CD8-positive, alpha-beta memory T cell (primary cell): ENCODE measurements at places on chromosomes 12 and 14. TPM values are rescaled to one million over a fixed set of nuclear protein-coding genes. Genes with fewer than 3 reads are reported as not detected.

DNA sequence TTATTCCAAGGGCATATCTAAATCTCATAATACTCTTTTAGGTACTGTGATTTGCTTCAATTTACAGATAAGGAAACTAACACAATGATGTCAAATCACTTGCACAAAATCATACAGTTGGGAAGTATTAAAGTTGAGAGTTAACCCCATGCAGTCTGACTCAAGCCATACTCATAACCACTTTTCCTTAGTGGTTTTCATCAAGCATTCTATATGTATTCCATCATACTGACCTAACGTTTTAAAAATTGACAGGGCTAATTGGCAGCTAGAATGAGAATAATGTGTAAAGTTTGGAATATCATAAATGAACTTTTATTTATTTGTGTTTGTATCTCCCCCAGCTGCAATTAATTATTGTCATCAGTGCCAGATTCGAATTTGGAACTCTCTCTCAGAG lies 20.9 kb downstream of the PUS7L start:
- no peak for DNase-seq
- no peaks in the 10 kb centered on the region for H3K27me3 ChIP-seq
- no peak overlapping the region for H3K4me3 ChIP-seq
- H3K27ac ChIP-seq: no peak overlapping the region
- H3K36me3 ChIP-seq: peaks cover 9% of the 10 kb centered on the region

DNA sequence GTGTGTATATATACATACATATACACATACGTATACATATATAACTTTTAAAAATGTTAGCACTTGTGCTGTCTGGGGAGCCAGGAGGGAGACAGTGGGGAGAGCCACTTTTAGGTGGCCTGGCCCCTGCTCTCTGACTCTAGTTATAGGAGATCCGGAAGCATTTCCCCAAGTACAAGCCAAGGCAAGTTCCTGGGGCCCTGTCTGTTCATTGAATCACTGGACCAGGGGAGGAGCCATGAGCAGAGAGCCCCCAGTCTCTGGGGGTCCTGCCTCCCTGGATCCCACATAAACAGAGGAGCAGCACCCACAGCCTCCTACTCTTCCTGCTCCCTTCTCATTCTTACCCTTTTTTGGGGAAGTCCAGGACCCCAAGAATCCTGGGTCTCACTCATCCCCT lies 45.4 kb upstream of the TMED10 start:
- no peaks in the 10 kb centered on the region for H3K36me3 ChIP-seq
- no peaks in the 10 kb centered on the region for H3K4me1 ChIP-seq
- H3K27me3 ChIP-seq: no peaks in the 10 kb centered on the region
- no peak for DNase-seq

DNA sequence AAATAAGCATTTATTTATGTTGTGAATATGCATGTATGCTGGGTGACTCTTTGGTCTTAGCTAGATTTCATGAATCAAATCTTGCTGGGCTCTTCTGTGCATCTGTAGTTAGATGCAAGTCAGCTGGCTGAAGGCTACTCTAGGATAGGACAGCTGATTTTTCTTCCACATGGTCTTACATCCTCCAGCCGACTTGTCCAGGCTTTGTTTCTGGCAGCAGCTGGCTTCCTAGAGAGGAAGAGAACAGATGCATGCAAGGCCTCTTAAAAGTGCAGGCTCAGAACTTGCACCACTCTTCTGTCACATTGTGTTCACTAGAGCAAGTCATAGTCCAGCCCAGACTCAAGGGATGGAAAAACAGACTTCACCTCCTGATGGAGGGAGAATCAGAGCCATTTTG lies 435.4 kb upstream of the STXBP6 start:
- H3K27me3 ChIP-seq: no peaks in the 10 kb centered on the region
- no peak overlapping the region for H3K27ac ChIP-seq

The CMKLR1 gene
- total RNA-seq: 0.66 TPM

The PACS2 gene
- total RNA-seq: 32.9 TPM

The TBX3 gene
- total RNA-seq: not detected

DNA sequence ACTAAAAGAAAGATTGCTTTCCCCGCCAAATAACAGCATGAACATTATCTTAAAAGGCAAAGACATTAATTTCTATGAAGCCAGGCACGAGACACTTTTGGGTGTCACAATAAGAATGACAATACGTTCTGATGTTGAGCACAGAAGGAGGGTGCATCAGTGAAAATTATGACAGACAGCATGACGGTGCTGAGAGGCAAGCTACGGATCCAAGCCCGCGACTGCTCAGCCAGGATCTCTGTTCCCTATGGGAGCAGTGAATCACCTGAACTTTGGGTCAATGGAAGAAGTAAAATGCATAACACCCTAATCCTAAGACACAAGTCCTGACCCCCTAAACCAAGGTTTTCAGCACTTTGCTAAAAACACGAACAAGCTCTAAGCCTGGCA lies 51.7 kb downstream of the SLC25A47 start:
- DNase-seq: no peak
- H3K4me1 ChIP-seq: peaks cover 22% of the 10 kb centered on the region
- peak overlapping the region; percentile 67 for H3K4me3 ChIP-seq
- H3K27me3 ChIP-seq: no peaks in the 10 kb centered on the region
- H3K27ac ChIP-seq: peak overlapping the region; percentile 84
- no peaks in the 10 kb centered on the region for H3K36me3 ChIP-seq

DNA sequence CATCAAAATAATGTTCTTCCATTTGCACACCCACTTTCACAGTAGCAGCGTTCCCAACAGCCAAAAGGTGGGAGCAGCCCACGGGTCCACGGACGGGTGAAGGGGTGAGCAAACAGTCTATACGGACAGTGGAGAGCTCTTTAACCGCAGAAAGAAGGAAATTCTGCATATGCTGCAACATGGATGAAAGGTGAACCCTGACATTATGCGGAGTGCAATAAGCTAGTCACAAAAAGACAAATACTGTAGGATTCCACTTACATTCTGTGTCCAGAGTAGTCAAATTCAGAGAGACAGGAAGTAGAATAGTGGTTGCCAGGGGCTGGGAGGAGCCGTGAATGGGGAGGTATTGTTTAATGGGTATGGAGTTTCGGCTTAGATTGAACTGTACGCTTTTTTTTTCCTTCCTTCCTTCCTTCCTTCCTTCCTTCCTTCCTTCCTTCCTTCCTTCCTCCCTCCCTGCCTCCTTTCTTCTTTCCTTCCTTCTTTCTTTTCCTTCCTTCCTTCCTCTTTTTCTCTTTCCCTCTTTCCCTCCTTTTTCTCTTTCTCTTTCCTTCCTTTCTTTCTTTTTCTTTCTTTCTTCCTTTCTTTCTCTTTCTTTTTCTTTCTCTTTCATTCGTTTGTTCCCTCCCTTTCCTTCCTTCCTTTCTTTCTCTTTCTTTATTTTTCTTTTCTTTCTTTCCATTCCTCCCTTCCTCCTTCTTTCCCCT lies 15.8 kb upstream of the ANKRD9 start:
- no peaks in the 10 kb centered on the region for H3K36me3 ChIP-seq
- peak overlapping the region; percentile 49 for H3K27ac ChIP-seq
- peak; percentile 52 for DNase-seq
- H3K4me1 ChIP-seq: peaks cover 18% of the 10 kb centered on the region
- H3K27me3 ChIP-seq: no peaks in the 10 kb centered on the region

The RPL36AL gene
- total RNA-seq: 273 TPM

DNA sequence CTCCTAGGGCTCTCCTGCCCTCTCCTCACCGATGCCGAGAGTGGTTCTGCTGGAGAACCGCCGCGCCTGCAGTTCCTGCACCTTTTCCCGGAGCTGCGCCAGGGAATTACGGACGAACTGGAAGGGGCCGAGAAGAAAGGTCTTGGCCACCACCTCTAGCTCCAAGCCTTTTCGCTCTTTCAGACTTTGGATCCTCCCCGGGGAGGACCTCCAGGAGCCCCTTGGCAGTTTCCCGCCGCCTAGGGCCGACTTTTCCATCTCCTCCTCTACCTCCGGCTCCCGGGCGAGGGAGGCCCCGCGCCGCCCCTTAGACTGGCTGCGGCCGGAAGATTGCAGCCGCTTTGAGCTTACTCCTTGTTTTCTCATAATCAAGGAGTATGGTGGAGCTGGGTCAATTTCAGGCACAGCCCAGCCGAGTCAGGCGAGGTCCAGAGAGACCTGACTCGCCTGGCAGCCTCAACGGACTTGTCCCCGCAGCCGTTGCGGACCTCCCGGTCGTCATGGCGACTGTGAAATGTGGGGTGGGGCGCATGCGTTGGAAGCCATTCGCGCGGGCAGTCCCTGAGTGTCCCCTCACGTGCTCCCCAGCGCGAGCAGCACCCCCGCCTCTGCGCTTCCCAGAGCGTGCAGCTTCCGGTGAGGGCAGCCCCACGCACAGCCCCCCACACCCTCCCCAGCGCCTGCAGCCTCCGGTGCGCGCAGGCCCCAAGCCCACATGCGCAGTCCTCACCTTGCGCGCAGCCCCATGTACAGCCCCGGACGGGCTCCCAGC lies at the start of gene DPY19L2:
Gene DPY19L2, minus strand, starts transcription at position 466 of the 772 bp plus-strand sequence. Its CDS starts 100 bp downstream, at position 366.
- H3K27ac ChIP-seq: peak within 1 kb of the TSS; percentile 54
- H3K36me3 ChIP-seq: no peaks in the 10 kb centered on the region
- H3K4me1 ChIP-seq: no peaks in the 10 kb centered on the region
- peak within 1 kb of the TSS; percentile 41 for H3K4me3 ChIP-seq

- no peaks in the 10 kb centered on the region for H3K36me3 ChIP-seq
- H3K4me1 ChIP-seq: no peaks in the 10 kb centered on the region
- no peak overlapping the region for H3K4me3 ChIP-seq
These were observed 14.5 kb upstream of the PSMD9 start for GRCh38 chr12:121874071-121874470.

- no peak for DNase-seq
- no peak overlapping the region for H3K27ac ChIP-seq
- H3K27me3 ChIP-seq: no peaks in the 10 kb centered on the region
- no peaks in the 10 kb centered on the region for H3K36me3 ChIP-seq
These were observed 153.2 kb upstream of the BCL2L14 start for GRCh38 chr12:11917501-11917900.

- H3K36me3 ChIP-seq: no peaks in the 10 kb centered on the region
- DNase-seq: no peak
- no peaks in the 10 kb centered on the region for H3K4me1 ChIP-seq
- H3K27me3 ChIP-seq: peaks cover 4% of the 10 kb centered on the region
- H3K27ac ChIP-seq: no peak overlapping the region
- no peak overlapping the region for H3K4me3 ChIP-seq
These were observed 30.9 kb upstream of the ANKRD9 start for GRCh38 chr14:102540315-102541028.

DNA sequence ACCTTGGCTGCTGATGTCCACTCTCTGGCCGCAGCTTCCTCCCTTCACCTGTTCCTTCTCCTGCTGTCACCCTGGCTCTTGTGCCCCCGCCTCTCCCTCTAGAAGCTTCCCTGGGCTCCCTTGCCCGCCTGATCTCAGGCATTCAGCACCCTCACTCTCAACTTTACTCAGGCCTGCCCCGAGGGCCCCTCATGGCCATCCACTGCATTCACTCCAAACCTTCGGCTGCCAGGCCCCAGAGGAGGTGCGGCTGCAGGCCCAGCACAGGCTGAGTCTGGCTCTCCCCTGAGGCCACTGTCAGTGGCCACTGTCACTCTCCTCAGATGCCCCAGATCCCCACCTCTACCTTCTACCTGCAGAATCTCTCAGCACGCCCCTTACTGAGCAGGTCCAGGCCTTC lies 183.9 kb downstream of the ZFP36L1 start:
- no peak overlapping the region for H3K27ac ChIP-seq
- H3K27me3 ChIP-seq: no peaks in the 10 kb centered on the region
- no peaks in the 10 kb centered on the region for H3K36me3 ChIP-seq
- peaks cover 5% of the 10 kb centered on the region for H3K4me1 ChIP-seq
- H3K4me3 ChIP-seq: no peak overlapping the region

DNA sequence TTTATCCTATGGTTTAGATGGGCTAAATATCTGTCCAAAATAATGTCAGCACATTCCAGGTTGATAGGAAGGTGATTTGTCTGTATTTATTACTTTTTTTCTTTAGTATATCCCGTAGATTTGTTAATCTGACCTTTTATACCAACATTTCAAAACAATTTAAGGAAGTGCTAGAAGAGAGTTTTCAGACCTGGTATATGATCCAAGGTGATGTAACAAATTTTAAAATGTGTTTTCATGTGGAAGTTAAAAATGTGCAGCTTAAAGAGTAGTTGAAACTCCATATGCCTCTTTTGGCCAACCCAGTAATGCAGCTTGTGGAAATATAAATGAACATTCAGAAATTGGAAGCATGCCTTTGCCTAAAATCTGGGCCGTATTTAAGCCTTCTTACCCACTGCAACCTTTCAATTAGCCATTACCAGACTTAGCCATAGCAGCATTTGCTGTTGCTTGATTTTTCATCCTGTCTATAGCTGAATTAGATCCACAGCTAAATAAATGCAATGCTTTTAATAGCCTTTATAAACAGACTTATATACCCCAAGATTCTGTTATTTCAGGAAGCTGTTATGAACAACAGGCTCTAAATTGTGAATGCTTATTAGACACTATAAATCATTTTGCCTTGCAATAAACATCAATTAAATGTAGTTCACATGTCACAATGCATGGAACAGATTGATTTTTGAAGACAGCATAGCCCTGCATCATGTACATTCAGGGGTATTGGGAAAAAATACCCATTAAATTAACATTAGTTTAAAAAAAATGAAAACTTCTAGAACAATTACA lies 271.2 kb downstream of the PDZRN4 start:
- DNase-seq: no peak
- no peaks in the 10 kb centered on the region for H3K27me3 ChIP-seq
- H3K4me3 ChIP-seq: no peak overlapping the region
- no peak overlapping the region for H3K27ac ChIP-seq
- H3K4me1 ChIP-seq: no peaks in the 10 kb centered on the region

The FAM186B gene
- total RNA-seq: 0.11 TPM

- no peak overlapping the region for H3K27ac ChIP-seq
- no peak for DNase-seq
- H3K27me3 ChIP-seq: no peaks in the 10 kb centered on the region
- H3K36me3 ChIP-seq: no peaks in the 10 kb centered on the region
- no peak overlapping the region for H3K4me3 ChIP-seq
These were observed 40.6 kb downstream of the ACTN1 start for GRCh38 chr14:68938271-68939150.

The CFAP54 gene
- 0.66 TPM for total RNA-seq

DNA sequence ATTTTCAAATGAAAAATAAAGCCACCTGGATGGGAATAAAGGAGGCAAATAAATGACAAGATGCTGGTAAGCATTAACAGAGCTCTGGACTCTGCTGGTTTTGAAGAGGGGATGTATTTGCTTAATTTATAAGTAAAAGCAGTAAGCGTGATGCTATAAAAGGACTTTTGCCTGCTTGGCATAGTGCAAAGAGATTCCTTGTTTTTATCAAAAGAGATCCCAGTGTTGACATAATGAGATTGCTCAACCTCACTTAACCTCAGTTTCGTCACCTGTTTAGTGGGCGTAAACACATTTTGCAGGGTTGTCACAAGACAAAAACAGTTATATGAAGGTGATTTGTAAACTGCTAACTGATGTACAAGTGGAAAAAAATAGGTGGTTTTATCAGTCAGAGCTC lies 13.8 kb downstream of the ASCL1 start:
- DNase-seq: no peak
- H3K27me3 ChIP-seq: peaks cover 16% of the 10 kb centered on the region
- H3K36me3 ChIP-seq: no peaks in the 10 kb centered on the region

GRCh38 chr12:96041181-96041580 lies 5.8 kb upstream of the LTA4H start:
- no peak overlapping the region for H3K4me3 ChIP-seq
- H3K27me3 ChIP-seq: no peaks in the 10 kb centered on the region
- no peak overlapping the region for H3K27ac ChIP-seq

- H3K27ac ChIP-seq: no peak overlapping the region
- H3K27me3 ChIP-seq: no peaks in the 10 kb centered on the region
- no peaks in the 10 kb centered on the region for H3K4me1 ChIP-seq
- no peak for DNase-seq
- no peaks in the 10 kb centered on the region for H3K36me3 ChIP-seq
These were observed 214.3 kb downstream of the KIF26A start for GRCh38 chr14:104352493-104353220.
